Stimulated activated CD8-positive, alpha-beta memory T cell treated with anti-CD3 and anti-CD28 coated beads, Interleukin-15, amount 100 ng/mL, for 4 hours (primary cell): ENCODE measurements at places on chromosomes 5 and 9.
A peak's percentile ranks its signal among the peaks of the same experiment; 100 is the strongest.

DNA sequence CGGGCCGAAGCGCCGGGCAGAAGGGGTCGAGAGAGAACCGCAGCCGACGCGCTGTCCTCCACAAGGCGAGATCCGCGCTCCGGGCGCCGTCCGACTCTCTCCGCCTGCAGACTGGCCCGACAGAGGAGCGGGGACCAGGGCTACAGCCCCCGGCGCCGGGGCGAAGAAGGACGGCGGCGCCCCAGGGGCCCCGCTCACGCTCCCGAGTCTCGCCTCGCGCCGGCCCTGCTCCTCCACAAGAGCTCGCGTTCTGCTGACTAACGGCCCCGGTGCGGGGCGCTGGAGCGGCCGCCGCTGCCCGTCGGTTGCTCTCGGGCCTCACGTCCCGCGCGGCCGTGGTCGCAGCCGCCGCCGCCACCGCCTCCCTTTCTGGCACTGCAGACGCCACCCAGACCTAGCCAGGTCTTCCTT lies 338 bp downstream of the ABHD17B start:
- DNase-seq, result peak; percentile 1

- DNase-seq, result no peak
Measured at GRCh38 chr5:159902444-159903121, 13.7 kb upstream of the ADRA1B start.

DNA sequence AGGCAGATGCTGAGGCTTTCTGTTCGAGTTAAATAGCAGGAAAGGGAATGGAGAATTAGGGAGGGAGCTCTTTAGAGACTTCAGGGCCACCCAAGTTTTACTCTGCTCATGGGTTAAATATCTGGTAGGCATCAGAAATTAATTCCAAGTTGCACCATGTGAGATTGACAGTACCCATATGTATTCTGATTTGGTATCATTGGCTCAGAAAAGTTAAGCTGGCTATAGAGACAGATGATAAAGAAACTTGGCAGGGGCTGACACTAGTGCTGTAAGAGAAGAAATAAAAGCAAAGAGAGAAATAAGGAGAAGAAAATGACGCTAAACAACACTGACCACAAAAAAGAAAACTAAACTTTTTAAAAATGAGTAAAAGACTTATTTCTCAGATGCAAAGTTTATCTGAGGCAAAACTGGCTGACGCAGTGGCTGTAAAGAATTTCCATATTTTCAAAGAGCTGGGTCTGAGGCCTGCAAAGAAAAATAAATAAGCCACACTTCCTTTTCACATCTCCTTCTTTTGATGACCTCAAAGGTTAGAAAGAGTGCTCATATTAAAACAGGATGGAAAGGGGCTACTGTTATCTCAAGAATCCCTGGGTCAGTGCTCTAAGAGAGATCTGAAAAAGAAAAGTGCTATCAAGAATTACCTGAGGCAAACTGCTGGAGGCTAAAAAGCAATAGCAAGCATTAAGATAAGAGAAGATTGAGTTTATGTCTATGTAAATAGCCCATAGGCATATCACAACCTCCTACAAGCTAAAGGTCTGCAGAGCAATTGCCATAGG lies 399.0 kb upstream of the MEF2C start:
- DNase-seq, result no peak

DNA sequence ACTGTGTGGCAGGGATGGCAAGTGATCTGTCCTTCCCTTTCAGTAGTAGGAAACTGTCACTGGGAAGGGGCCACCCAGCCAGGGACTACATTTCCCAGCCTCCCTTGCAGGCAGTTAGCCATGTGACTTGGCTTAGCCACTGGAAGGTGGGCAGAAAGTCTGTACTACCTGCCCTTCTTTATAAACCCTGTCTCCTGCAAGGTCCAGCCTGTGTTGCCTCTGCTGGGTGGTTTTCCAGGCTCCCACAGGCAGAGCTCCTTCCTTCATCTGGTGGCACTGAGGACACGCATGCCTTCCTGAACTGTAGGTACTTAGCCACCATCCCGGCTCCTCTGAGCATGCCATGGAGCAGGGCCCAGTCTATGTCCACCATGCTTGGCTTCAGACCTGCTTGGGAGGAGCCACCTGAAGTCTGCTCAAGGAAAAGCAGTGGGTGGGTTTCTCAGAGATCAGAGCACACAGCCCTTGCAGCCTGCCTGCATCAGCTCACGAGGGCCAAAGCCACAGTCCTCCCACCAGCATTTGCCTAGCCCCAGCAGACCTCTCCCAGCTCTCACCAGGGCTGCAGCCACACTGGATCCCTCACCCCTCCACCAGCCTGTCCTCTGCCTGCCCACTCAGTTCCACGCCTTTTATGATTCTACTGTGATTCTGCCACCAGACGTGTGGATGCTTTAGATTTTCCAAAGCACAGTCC lies 16.7 kb upstream of the SLC25A51 start:
- no peak for DNase-seq

DNA sequence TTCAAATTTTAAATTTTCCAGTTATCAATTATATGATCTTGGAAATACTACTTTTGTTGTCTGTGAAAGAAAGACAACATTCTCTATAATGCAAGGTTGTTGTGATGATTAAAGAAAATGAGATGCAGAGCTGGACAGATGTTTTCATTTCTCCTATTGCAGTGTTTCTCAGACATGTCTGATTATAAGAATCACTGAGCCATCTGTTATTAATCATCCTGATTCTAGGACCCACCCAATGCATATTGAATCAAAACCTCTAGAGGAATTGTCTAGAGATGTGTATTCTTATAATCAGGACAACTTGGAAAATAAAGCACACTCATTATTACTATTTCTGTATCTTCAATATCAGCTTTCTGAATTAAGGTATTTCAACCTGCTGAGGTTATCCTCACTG lies 121.1 kb upstream of the ASTN2 start:
- DNase-seq, result no peak

DNA sequence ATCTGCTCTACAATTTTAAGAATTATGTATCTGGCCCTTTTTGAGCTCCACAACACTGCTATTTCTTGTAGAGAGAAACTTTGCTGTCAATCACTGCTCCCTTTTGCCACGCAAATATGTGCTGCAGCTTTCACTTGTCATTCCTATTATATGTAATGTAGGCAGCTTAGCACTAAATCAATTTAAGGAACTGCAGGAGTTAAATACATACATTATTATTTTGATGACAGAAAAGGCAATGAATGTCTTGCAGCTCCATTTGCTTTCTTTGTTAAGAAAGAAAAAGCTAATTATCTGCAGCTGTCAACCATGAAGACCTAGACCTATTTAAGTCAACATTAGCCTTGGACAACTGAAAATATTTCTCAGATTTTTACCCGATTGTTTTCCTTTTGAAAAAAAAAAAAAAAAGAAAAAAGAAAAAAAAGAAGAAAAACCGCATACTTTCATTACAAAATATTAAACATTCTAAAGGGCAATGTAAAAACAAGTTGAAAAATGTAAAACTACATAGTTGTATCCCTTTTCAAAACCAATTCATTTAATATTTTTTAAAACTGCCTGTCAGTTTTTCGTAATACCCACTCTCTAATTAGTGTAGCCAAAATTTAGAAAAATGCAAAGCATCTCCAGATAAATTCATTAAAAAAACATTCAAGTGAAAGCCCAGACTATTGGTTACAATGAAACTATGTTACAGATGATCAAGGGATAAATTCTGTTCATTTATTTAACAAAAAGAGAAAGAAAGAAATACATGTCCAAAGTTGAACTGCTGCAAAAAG lies 57.2 kb downstream of the RFX3 start:
- no peak for DNase-seq

- no peak for DNase-seq
Measured at GRCh38 chr9:16143310-16143709, 590.5 kb downstream of the CCDC171 start.

GRCh38 chr9:125839317-125839716 lies 92.1 kb downstream of the PBX3 start:
- DNase-seq, result no peak
